ENCODE measurements at places on chromosomes 6 and 20. TPM values are rescaled to one million over a fixed set of nuclear protein-coding genes. Genes with fewer than 3 reads are reported as not detected.

Gene GNAS-AS1
- total RNA-seq = 0.83 TPM

Gene LINC00237
- not detected for total RNA-seq

Gene PLG
- total RNA-seq = not detected

Gene SLCO4A1
- 0.56 TPM for total RNA-seq

Gene RAET1L
- not detected for total RNA-seq

Gene ARMH2
- total RNA-seq = not detected

Gene EPB41L1
- total RNA-seq = 13.9 TPM

Gene PI3
- total RNA-seq = not detected

Gene IL17A
- total RNA-seq = not detected

Gene RAET1E
- total RNA-seq = not detected

Gene LAMA2
- total RNA-seq = 13.3 TPM

Gene RANBP9
- 17.7 TPM for total RNA-seq

Gene IPCEF1
- total RNA-seq = under 0.01 TPM

Gene RNF182
- 6.4 TPM for total RNA-seq

Gene C20orf144
- under 0.01 TPM for total RNA-seq

Gene LY6G6D
- not detected for total RNA-seq

Gene TRIM10
- total RNA-seq = not detected
